T47D (cell line): ENCODE measurements at places on chromosomes 2 and 18.

GRCh38 chr2:148653437-148653836 lies 8.9 kb downstream of the EPC2 start:
- no peak for DNase-seq

GRCh38 chr2:18180912-18181311 lies 302.4 kb downstream of the KCNS3 start:
- no peak for DNase-seq

- DNase-seq = peak; percentile 13
Observed at GRCh38 chr2:170523506-170523905, 191.6 kb upstream of the SP5 start.

- no peak for DNase-seq
Observed at GRCh38 chr2:142840436-142840835, 37.0 kb upstream of the KYNU start.

DNA sequence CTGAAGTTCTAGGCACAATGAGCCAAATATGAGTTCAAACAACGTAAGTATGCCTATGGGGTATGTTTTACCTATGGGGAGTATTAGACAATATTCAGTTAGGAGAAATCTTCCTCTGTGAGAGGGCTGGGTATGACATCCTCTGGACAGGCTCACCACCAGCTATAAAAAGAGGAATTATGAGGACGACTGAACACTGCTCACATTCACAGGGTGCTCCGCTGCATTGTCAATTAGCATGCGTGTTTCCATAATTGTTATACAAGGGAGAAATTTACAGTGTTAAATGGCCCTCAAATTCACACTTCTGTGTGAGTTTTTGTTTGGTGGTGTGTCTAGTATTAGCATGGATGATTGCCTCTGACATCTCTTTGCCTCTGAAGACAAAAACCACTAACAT lies 700.4 kb downstream of the BCL11A start:
- DNase-seq = no peak

GRCh38 chr2:127216095-127216494 lies 4.0 kb downstream of the CYP27C1 start:
- no peak for DNase-seq

DNA sequence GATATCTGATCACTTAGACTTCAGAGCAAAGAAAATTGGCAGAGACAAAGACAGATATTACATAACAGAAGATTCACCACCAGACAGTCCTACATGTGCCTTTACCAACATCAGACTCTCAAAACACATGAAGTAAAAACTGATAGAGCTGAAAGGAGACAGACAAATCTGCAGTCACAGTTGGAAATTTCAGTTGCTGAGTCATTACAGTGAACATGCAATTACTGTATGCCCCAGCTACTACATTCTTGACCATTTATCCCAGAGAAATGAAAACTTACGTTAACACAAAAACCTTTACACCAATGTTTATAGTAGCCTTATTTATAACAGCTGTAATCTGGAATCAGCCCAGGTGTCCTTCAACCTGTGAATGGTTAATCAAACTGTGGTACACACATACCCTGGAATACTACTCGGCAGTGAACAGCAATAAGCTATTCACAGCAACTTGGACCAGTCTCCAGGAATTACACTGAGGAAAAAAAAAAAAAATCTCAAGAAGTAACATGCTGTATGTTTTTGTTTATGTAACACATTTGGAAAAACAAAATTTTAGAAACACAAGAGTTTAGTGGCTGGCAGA lies 7.5 kb upstream of the SCLY start:
- no peak for DNase-seq

DNA sequence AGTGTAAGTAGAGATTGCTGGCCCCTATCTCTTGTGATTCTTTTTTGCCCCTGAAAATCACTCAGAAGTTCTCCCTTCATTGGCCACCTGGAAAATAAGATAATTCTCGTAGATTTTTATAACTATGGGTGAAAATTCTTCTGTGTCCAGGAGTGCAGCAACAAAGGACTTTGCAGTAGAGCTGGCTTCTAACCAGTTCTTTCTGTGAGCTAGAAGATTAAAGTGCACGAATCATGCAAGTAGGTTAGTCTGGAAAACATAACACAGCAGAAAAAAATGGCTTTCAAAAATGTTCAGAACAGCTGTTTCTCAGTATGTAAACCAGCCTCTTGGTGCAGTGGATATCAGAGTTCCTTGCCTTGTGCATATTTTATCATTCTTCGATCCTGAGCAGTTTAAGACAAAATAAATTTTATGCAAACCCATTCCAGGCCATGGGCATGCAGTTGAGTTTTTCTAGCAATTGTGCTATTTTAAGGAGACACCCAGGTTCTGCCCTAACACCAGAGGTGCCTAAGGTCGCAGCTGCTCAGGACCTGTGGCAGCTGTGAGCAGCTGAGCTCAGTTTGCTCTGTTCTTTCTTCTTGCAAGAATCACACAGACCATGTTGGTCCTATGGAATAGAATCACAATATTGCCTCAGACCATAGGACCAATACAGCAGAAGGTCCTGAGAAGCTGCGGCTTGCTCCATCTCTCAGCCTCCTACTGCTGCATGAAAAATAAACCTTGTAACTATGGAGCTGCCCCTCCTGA lies 80.9 kb upstream of the BCL2L11 start:
- DNase-seq = no peak

- no peak for DNase-seq
Observed at GRCh38 chr18:56307354-56308170, 330.8 kb downstream of the TXNL1 start.

- DNase-seq = no peak
Observed at GRCh38 chr2:66573416-66573815, 138.5 kb downstream of the MEIS1 start.

- no peak for DNase-seq
Observed at GRCh38 chr2:130848526-130849210, 12.0 kb downstream of the ARHGEF4 start.

- no peak for DNase-seq
Observed at GRCh38 chr2:109521233-109522062, 92.3 kb downstream of the SEPTIN10 start.

GRCh38 chr2:159553727-159554126 lies 62.6 kb downstream of the BAZ2B start:
- DNase-seq = no peak

GRCh38 chr18:44171301-44171700 lies 509.4 kb upstream of the SETBP1 start:
- DNase-seq = no peak

- DNase-seq = no peak
Observed at GRCh38 chr2:3188405-3188946, 189.1 kb downstream of the EIPR1 start.

GRCh38 chr2:120461546-120462537 lies 115.9 kb downstream of the INHBB start:
- DNase-seq = no peak

DNA sequence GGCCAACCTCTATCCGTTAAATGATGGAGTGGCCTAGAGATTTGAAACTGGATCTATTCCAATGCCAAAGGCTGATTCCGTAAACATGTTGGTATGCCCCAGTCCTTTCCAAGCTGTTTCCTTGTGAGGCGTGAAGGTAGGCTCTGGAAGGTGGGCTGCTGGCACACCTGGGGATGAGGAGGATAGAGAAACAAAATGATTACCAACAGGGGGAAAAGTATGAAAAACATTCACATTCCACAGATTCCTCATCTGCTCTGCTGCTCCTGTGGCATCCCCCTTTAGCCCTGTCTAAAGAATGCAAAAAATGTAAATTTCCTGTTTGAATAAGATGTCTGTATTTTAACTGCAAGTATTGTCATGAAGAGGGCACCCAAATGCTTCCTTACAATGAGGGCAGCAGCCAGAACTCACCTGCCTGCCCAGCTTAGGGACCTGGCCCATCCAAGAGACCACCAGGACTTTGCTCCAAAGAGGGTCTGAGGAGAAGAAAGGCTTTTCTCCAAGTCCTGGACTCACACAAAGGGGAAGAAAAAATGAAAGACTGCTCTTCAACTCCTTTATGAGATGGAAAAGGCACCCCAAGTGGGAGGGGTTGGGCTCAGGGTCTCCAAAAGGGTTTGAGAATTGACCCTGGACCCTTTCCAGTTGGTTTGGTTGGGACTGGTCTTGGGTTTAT lies 132.3 kb upstream of the PELI1 start:
- no peak for DNase-seq

DNA sequence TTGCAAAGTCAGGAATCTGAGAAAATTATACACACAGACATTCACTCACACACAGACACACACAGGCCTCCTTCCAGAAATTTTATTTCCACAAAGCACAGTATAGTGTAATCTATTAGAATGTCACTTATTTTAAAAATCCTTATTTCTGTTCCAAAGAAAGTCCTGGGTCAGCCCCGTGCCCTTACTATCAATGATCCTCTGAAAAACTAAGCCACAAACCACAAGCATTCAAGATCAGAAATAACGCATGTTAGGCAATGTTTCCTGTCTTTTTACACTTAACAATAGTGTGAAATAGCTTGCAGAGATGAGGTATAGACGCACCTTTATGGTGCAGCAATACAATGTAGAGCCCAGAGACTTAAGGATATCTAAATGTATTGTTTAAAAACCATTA lies 25.8 kb downstream of the TBC1D8 start:
- DNase-seq = no peak

- no peak for DNase-seq
Observed at GRCh38 chr2:118222672-118223421, 134.6 kb downstream of the INSIG2 start.

- no peak for DNase-seq
Observed at GRCh38 chr2:64456293-64456692, 2.3 kb downstream of the LGALSL start.

- no peak for DNase-seq
Observed at GRCh38 chr2:167750675-167751074, 496.7 kb downstream of the STK39 start.

DNA sequence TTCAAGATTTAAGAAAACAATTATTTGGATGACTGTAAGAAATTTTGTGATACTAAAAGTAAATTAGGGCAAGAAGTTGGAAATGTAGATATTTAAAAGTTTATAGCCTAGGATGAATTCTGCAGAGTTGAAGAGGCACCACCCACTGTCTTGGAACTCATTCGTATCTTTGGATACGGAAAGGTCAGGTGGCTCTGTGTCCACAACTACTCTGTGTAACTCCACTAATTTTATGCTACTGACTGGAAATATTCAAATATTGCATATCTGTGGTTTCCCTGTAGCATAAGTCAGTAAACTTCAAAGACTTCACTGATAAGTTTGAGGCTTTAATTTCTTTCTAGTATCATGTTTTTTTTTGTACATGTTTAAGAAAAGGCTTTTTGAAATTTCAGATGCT lies 156.9 kb upstream of the RPRM start:
- DNase-seq = no peak

DNA sequence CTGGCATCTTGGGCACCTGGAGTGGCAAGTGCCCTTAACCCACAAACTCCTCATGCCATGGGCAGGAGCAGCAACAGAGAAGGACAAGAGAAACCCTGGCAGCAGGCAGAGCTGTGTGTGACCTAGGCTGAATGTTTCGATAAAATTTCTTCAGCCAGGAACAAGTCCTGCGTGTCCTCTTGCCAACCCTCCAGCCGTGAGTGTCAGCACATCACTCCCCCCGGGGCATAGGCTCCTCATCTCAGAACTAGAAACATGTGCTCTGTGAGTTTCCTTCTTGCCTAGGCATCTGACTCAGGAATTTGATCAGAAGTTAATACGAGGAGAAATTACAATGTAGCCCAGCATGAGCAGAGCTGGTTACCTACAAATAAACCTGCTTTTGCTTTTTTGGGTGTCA lies 2.2 kb downstream of the ABCG8 start:
- DNase-seq = peak; percentile 9

DNA sequence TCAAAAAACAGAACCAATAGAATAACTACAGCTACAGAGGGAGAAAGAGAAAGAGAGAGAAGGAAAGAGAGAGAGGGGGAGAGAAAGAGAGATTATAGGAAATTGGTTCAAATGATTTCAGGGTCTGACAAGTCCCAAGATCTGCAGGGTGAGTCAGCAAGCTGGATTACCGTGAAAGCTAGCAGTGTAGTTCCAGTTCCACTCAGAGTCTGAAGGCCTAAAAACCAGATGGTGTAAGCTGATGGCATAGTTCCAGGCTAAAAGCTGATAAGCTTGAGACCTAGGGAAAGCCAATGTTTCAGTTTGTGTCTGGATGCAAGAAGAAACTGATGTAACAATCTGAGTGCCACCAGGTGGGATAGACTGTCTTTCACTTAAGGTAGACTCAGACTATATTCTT lies 397.7 kb downstream of the TRIB2 start:
- no peak for DNase-seq

DNA sequence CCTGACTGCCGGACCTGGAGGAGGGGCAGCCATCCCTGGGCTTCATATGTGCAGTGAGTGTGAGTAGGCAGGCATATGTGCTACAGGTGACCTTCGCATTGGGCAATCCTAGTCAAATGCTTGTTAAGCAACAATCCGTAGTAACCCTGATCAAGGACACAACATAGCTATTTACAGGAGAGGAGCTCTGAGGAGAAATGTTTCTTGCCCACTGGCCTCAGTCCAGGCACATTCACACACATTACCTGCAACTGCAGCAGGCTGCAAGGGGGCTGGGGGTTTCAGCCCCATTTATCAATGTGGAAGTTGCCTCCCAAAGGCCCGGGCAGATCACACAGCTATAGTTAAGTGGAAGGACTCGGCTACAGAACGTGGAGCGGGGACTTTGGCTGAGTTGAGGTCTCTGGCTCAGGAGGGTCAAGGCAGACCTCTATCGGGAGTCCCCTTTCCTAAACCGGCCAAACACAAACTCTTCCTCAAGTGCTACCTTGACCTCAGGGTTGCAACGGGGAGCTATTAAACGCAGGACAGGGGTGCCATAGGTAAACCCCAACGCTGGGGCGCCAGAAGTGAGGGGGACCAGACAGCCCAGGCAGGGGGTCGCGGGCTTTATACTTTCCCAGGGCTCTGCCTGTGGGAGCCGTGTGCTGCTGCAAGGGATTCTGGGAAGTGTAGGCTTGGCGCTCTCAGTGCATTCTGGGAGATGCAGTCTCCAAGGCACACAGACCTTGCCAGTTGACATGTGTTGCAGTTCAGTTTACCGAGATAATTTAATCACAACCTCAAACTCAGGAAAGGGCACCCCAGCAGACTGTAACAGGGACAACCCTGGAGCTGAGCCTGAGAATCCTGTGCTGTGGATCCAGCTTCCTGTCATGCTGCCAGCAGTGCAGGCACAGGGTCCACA lies 9.4 kb downstream of the KHK start:
- DNase-seq = peak; percentile 72

DNA sequence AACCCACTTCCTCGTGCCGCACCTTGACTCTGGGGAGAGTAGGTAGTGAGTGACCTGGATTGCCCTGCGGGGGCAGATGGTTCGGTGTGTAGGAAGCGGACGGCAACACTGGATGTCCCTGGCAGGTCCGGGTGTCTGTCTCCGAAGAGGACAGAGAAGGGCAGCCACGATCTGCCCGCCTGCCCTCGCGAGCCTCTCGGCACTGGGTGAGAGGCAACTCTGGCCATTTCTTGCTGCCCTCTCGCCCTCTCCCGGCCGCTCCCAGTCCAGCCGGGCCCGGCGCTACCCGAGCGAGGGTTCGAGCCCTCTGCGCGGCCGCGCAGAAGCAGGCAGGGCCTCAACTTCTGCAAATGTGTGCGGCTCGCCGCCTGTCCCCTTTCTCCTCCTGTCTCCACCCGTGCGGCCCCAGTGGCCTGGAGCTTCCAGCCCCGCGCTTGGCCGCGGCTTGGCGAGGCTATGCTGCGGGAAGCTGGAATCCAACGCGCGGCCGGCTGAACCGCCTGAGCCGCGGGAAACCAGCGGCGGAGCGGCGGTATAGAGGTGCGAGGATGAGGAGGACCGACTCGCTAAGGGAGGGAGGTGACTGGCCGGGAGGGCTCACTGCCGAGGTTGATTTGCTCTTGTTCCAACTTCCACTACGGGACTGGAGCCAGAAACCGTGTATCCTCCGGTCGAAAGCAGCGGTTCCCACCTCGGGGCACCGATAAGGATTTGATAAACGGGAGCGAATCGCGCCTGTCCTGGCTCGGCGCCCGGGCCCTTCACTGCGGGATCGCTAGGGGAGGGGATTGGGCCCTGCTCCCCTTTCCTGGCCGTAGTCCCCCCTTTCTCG lies 1.5 kb downstream of the EPAS1 start:
- peak; percentile 44 for DNase-seq
